ENCODE measurements at places on chromosomes 13 and 19.

DNA sequence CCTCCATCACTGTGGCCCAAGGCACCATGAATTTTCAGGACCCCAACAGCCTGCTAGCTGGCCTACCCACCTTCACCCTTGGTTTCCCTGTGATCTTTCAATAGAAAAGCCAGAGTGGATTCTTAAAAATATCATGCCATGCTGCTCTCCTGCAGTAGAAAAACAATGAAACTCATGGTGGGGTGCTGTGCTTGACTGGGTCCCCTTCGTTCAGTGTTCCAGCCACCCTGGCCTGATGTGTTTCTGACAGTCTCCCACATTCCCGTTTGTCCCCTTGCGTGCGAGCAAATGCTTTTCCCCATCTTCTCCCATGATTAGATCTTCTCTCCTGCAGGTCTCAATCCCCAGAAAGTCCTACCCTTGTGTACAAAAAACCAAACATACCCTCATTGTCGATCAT, 43.2 kb downstream of the ABCC4 start:
- no peak for DNase-seq

- DNase-seq: no peak
Observed at GRCh38 chr19:55546011-55546410, 668 bp upstream of the SBK3 start.

- no peak for DNase-seq
Observed at GRCh38 chr13:81133066-81133465, 792.1 kb upstream of the SPRY2 start.

- DNase-seq: no peak
Observed at GRCh38 chr13:31949486-31949885, 82.1 kb upstream of the FRY start.

DNA sequence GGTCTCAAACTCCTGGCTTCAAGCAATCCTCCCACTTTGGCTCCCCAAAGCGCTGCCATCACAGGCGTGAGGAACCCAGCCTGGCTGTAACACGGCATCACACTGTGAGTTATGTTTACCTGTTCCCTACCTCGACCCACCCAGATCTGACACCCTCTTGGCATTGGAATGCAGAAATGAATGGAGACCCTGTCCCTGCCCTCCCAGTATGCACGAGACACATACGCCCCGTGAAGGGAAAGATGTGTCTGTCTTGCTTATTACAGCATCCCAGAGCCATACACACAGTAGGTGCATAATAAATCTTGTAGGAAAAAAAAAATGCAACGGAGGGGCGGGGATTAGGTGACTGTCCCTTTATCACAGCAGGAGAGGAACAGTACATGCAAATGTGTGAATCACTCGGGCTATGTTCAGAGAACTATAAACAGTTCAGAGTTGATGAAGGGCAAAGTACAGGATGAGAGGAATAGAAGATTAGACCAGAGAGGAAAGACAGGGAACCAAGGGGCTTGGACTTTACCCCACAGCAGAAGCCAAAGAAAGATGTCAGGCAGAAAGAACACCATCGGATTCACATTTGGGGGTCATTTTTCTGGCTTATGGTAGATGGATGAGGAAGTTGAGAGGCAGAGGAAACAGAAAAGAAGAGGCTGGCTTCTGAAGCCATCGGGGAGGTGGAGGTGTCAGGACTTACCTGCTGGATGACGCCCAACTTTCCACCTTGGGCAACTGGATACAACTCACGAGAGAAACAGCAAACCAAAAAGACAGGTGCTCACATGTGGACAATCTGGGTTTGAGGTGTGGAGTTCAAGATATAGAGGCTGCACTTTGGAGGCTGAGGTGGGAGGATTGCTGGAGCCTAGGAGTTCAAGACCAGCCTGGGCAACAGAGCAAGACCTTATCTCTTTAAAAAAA, 94.3 kb downstream of the INSR start:
- DNase-seq: no peak

GRCh38 chr19:21133633-21134032, 8.2 kb upstream of the ZNF431 start:
- DNase-seq: no peak

- no peak for DNase-seq
Observed at GRCh38 chr13:32642858-32643257, 56.6 kb downstream of the PDS5B start.

GRCh38 chr19:9828551-9829063, 889 bp downstream of the UBL5 start:
- DNase-seq: no peak

DNA sequence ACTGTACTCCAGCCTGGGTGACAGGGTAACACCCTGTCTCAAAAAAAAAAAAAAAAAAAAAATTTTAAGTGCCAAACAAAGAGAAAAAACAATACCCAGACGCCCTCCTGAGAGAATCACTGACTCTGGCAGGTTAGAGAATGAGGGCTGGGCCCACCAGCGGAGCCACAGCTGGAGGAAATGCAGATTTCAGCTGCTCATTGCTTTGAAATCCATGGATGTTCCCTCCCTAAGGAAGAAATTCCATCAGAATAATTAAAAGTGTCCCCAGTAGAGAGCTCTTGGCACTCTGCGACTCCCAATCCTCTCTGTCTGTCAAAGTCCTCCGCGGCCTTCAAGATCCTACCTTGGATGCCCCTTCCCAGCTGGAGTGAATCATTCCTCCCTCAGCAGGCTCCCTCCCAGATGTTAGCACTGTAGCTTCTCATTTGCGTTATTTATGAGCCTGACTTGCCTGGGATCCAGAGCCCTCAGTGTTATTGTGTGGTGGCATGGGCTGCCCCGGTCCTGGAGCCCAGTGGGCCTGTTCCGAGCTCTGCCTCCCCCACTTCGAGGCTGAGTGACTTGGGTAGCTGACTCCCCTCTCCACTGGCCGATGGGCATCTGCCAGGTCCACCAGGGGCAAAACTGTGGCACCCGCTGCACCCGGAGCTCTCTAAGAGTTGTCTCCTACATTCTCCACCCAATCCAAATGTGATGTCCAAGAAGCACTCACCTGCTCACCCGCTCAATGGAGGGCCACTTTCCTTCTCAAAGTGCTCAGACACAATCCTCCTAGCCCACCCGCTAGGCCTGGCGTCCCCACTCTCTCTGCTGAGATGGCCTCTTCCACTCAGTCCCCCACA, 47.0 kb downstream of the SERP2 start:
- no peak for DNase-seq

GRCh38 chr13:74205313-74205690, 71.1 kb upstream of the KLF12 start:
- no peak for DNase-seq

DNA sequence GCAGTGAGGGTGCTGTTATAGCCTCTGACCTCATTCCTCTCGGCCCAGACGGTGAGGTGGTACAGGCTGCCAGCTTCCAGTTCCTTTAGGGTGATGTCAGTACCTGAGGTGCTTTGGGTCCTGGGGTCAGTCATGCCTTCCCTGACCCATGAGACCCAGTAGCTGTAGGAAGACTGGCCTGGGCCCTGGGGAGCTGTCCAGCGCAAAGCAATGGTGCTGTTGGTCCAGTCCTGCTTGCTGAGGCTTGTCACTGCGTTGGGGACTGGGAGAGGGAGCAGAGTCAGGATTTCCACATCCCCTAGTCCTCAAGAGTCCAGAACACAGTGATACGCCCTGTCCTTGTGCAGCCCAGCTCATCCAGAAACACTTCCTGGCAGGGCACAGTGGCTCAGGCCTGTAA, 10.7 kb downstream of the PTPRH start:
- DNase-seq: no peak

DNA sequence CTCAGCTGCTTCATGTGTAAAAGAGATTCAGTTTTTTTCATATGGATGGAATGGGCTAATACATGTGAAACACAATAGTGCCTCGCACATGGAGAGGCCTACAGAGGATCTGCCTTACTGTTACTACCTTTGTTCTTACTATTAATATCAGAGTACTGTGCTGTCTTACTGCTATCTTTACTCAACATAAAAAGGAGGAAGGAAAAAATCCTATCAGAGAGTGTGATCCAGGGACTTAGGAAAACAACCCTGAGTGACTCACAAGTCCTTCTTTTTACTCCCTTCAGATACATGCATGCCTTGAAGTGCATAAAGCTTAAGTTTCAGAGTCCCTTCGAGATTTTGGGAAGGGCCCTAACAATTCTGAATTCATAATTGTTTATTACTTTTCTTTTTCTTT, 136.8 kb downstream of the TBC1D4 start:
- DNase-seq: no peak

- DNase-seq: no peak
Observed at GRCh38 chr13:25946321-25946720, 105.5 kb downstream of the SHISA2 start.

GRCh38 chr19:7916103-7916954, 1.7 kb downstream of the TGFBR3L start:
- no peak for DNase-seq

Data from stimulated activated CD8-positive, alpha-beta memory T cell treated with anti-CD3 and anti-CD28 coated beads, Interleukin-12 subunit alpha, Interleukin-12 subunit beta, amount 100 ng/mL, for 4 hours (primary cell).